Putamen (tissue), 1 donor: ENCODE measurements at places on chromosomes 7 and 10.

DNA sequence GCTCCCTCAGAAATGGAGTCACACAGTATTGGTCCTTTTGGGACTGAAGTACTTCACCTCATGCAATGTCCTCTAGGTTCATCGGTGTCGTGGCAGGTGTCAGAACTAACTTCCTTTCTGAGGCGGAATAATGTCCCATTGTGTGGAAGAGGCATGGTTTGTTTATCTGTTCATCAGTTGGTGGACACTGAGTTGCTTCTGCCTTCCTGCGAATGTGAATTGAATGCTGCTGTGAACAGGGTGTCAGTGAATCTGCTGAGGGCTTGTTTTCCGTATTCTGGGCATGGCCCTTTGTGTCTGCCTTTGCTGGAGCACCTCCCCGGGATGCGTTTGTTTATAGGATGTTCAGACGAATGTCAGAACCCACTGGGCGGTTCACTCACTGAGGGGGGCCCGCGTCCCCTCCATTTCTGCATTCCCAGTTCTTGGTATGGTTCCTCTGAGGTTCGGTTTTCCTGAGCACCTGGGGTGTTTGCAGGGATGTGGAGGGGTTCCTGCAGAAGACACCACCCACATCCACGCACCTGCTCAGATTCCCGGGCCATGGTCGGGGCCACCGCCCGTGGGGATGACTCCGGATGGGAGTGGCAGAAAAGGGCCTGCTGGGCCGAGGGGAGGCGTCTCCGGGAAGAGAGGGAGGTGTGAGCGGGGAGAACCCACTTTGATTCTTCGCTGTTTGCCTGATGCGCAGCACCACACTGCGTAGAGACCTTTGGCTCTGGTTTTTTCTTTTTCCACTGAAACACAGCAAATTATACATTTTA is 33.1 kb downstream of the CHST12 start:
- no peak for DNase-seq

DNA sequence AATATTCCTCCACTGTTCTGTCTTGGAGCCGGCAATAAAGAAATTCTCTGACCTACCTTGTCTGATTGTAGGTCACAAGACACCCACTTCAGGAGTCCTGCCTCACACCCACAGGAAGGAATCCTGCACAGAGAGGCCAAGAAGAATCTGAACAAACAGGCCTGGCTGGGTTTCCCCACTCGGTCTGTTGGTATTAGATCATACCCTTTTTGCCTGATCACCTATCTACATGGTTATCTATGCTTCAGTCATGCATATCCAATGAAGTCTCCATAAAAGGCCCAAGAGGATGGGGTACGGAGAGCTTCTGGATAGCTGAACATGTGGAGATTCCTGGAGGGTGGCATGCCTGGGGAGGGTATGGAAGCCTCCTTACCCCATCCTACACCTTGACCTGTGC is 12.3 kb downstream of the OGDH start:
- DNase-seq = no peak

GRCh38 chr7:138086563-138087270 is 10.5 kb downstream of the AKR1D1 start:
- DNase-seq = no peak

GRCh38 chr10:14412624-14413023 is 81.9 kb upstream of the FRMD4A start:
- no peak for DNase-seq

- peak; percentile 65 for DNase-seq
These were observed at the start of gene DLX5 for GRCh38 chr7:97024209-97025129. Gene DLX5 (minus strand): TSS chr7:97024831. CDS start chr7:97024623, 208 bp downstream.
